Left ventricle myocardium inferior (tissue), 1 donor: ENCODE measurements at places on chromosomes 4 and X. TPM values are rescaled to one million over a fixed set of nuclear protein-coding genes. Genes with fewer than 3 reads are reported as not detected.

The GAGE1 gene
- not detected for total RNA-seq

The CASP6 gene
- 6.0 TPM for total RNA-seq

The HTR2C gene
- not detected for total RNA-seq

The HS3ST1 gene
- 2.4 TPM for total RNA-seq

DNA sequence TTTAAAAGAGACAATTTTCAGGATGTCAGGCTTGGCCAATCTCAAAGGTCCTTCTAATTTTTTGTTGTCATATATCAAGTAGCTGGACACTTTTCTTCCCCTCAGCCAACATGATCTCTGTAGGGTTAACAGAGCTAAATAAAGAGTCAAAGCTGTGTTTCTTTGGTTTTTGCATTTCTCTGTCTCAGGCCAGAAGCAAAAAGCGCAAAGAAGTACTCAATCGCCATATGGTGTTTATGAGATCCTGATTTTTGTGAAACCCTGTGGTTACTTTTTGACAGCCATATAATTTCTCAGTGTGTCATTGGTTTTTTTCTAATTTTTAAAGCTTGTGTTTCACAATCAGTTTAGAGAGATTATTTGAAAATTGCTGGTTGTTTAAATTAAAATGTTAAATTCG, 111.9 kb downstream of the MAPK10 start:
- DNase-seq: no peak

The HPGDS gene
- total RNA-seq: 2.3 TPM

The SPANXN3 gene
- total RNA-seq: not detected
